Cardiac muscle cell (in vitro differentiated cells and primary cell): ENCODE measurements at places on chromosomes 5 and 9. TPM values are rescaled to one million over a fixed set of nuclear protein-coding genes. Genes with fewer than 3 reads are reported as not detected.

The TAF11L5 gene
- total RNA-seq, result not detected in 2 replicates

The IDNK gene
- 3.1 and 6.4 TPM in 2 replicates for total RNA-seq

The RASEF gene
- total RNA-seq, result 0.33 and 0.35 TPM in 2 replicates

The HMCN2 gene
- total RNA-seq, result 0.18 and 0.36 TPM in 2 replicates

The GRHPR gene
- 335 and 376 TPM in 2 replicates for total RNA-seq

The PPP2R2B gene
- total RNA-seq, result 14.1 and 21.1 TPM in 2 replicates

The QRFP gene
- not detected in 2 replicates for total RNA-seq

The ITGA1 gene
- total RNA-seq, result 2.9 and 6.8 TPM in 2 replicates
